Hematopoietic multipotent progenitor cell treated with erythropoietin and hydrocortisone succinate and interleukin-3 and kit ligand, for 6 days (in vitro differentiated cells): ENCODE measurements at places on chromosomes 2 and 18.

DNA sequence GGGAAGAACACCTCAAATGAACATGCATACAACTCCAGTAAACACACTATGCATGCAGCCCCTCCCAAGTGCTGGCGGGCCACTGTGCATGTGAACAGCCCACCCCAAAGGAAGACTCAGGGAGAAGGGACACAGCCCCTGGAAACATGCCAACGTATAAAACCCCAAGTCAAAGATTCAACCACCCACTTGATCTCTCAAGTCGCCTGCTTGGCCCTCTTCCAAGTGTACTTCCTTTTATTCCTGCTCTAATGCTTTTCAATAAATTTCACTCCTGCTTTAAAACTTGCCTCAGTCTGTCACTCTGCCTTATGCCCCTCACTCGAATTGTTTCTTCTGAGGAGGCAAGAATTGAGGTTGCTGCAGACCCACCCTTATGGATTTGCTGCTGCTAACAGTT, 139.1 kb downstream of the C1D start:
- DNase-seq, result peak; percentile 51

GRCh38 chr2:71604726-71605120, 151.4 kb downstream of the DYSF start:
- DNase-seq, result no peak

DNA sequence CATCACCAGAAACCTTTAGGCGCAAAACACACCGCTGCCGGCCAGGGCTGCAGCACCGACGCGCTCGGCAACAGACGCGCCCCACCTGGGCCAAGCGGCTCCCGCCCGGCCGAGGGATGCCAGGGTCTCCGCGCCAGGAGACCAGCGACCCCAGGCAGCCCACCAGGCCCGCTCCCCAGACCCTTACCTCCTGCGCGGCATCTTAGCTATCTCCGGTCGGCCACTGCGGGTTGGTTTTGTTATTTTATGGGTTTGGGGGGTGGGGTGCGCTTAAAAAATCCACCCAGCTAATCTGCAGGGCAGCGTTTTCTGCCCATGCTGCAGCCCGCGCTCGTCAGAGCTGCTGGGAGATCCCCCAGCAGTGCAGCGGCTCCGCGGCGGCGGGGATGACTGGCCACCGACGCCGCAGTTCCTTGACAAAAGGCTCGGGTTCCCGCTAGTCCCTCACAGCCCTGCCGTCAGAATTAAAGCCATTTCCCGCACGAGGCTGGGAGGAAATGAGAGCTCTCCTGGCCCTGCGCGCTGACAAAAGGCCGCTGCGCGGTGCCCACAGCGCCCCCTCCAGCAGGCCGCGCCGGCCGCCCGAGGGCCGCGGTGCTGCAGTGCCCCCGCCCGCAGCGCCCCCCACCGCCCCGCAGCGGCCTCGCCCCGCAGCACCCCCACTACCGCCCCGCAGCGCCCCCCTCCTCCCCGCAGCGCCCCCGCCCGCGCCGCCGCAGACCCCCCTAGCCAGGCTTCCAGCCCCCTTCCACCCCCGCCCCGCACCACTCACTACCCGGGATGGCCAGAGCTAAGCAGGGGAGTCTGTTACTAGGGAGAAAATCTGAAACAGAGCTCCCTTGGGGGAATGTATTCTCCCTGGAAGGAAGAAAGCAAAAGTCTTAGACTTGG, at the start of gene ADD2:
TSS of gene ADD2 (minus strand) at position 502 of the 891 bp plus-strand sequence. CDS start 61,792 bp downstream, outside the sequence.
- DNase-seq, result peak; percentile 59

- DNase-seq, result no peak
Observed at GRCh38 chr2:229553091-229553490, 161.3 kb downstream of the DNER start.

DNA sequence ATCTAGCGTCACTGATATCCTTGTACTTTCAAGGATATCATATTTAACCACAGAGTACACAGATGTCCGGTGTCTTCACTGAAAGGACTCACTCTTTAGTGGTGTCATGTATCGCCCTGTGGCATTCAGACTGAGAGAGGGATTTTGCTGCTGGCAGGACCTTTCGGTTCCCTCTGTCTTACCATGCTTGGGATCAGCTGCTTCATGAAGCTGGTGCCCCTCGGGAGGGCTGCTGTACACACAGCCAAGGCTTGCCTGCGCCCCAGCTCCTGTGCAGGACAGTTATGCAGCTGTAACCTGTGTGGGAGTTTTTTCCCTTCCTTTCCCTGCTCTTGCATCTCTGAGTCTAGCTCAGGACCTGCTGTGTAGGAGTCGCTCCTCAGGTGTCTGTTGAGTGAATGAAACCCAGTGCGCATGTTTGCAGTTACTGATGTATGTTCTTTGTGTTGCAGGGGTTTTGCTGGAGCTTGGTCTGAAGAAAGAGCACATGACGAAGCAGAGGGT, 64.4 kb downstream of the GREB1 start:
- DNase-seq, result no peak

GRCh38 chr2:45353879-45354278, 257.2 kb downstream of the SRBD1 start:
- DNase-seq, result no peak

- DNase-seq, result no peak
Observed at GRCh38 chr18:5282770-5283169, 12.8 kb downstream of the ZBTB14 start.
